ENCODE measurements at places on chromosomes 11 and 22.

- no peak for DNase-seq
Measured at GRCh38 chr11:134223121-134223520, 646 bp downstream of the NCAPD3 start.

GRCh38 chr22:28379075-28379779, 300.4 kb downstream of the TTC28 start:
- DNase-seq: no peak

DNA sequence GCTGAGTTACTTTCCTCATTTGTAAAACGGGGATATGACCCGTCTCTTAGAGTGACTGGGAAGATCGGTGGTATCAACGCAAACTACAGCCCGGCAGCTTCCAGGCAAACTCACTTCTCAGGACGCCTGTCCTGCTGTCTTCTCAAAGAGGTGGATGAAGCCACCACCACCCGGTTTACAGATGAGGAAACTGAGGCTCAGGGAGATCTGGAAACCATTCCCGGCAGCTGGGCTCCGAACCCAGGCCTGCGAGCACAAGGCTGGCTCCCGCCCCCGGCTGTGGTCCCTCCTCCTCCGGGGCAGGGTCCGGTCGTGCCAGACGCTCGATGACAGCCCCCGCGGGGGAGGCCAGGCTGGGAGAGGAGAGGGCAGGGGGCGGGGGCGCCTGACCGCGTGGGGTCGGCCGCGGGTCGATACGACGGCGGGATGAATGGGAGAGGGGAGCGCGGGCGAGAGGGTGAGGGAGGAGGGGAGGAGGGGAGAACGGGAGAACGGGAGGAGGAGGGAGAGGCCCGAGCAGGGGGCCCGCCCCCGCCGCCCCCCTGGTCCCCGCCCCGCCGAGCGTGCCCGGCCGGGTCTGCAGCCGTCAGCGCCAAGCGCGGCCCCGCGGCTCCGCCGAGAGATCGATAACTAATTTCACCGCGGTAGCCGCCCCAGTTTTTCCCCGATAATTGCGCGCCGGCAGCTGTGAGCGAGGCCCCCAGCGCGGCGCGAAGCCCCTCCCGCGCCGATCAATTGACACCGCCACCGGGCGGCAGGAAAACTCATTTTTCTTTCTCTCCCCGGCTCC, 14.0 kb downstream of the IGLL1 start:
- no peak for DNase-seq

GRCh38 chr11:102891736-102892135, 17.0 kb upstream of the MMP12 start:
- no peak for DNase-seq

- no peak for DNase-seq
Measured at GRCh38 chr22:25510876-25511275, 53.6 kb upstream of the GRK3 start.

DNA sequence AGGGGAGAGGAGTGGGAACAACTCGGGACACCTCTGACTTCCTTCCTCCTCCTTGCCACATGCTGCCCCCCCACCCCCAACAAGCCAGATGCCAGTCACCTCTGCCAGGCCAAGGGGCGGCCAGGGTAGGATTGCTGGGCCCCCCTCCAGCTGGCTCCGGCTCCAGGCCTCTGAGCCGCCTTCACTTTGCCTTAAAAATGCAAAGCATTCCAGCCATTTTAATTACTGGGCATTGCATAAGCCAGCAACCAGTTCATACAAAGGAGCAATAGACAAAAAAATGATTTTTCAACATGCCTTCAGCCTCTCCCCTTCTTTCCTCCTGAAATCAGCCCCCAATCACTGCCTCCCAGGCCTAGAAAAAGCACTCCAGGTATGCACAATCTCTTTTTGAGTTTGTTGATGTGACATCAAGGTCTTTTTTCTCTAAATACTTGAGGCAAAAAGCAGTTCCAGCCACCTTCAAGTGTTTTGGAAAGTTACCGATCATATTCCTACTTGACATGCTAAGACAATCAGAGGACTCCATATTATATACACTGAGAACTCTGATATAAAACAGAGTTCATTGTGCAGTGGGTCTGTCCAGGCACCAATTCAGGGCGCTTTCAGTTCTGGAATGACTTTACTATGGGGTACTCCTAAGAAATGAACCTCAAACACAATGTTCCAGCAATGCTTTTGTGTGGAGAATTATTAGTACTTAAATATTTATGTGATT, 12.4 kb upstream of the TIMP3 start:
- DNase-seq: no peak

- peak; percentile 79 for DNase-seq
Measured at GRCh38 chr11:2268729-2269600, 1.4 kb downstream of the ASCL2 start.

- no peak for DNase-seq
Measured at GRCh38 chr11:118657238-118657637, 22.2 kb downstream of the TREH start.
